Stimulated activated CD8-positive, alpha-beta memory T cell treated with anti-CD3 and anti-CD28 coated beads, Interleukin-15, amount 100 ng/mL, for 48 hours (primary cell): ENCODE measurements at places on chromosomes 6 and 20.
A peak's percentile ranks its signal among the peaks of the same experiment; 100 is the strongest.

DNA sequence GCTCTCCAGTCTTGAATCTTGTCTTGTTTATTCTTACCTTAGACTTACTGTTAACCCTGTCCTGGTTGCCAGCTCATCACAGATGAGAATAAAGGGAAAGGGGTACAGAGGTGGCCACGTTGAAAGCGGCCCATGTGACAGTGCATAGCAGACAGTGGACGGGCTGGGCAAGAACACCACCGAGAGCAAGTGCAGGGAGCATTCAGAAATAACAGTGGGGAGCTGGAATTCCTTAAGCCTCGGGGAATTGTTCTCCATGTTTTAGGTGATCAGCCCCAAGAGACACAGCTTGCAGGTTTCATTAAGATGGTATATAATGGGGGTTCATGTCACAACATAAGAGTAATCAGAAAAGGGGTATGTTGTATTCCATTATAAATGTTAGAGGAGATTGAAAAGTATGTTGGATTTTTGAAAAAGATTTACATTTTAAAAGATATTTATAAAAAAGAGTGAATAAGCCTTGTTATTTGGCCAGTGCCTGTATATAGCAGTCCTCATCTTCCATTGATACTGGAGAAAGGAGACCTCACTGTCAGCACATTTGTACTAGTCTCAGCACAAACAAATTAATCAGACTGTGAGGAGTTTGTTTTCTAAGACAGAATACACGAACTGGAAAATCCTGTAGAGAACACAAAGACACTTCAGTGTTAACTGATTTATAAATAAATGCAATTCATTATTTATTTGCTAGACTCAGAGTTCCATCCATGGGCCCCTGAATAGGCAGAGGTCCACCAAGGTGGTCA, 35.4 kb downstream of the VAPB start:
- DNase-seq = no peak

DNA sequence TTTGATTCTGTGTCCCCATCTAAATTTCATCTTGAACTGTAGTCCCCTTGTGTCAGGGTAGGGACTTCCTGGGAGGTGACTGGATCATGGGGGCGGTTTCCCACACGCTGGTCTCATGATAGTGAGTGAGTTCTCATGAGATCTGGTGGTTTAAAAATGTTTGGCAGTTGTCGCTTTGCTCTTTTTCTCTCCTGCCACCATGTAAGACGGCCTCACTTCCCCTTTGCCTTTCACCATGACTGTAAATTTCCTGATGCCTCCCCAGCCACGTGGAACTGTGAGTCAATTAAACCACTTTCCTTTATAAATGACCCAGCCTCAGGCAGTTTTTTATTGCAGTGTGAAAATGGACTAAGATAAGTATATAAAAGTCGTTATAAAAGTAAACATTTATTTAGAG, 80.5 kb upstream of the SGK1 start:
- no peak for DNase-seq

GRCh38 chr20:58595167-58595566, 55.9 kb upstream of the STX16 start:
- no peak for DNase-seq

GRCh38 chr6:127518710-127519468, at the start of gene MTCL3:
Gene MTCL3 (minus strand): TSS chr6:127519335.
- DNase-seq = peak; percentile 40

DNA sequence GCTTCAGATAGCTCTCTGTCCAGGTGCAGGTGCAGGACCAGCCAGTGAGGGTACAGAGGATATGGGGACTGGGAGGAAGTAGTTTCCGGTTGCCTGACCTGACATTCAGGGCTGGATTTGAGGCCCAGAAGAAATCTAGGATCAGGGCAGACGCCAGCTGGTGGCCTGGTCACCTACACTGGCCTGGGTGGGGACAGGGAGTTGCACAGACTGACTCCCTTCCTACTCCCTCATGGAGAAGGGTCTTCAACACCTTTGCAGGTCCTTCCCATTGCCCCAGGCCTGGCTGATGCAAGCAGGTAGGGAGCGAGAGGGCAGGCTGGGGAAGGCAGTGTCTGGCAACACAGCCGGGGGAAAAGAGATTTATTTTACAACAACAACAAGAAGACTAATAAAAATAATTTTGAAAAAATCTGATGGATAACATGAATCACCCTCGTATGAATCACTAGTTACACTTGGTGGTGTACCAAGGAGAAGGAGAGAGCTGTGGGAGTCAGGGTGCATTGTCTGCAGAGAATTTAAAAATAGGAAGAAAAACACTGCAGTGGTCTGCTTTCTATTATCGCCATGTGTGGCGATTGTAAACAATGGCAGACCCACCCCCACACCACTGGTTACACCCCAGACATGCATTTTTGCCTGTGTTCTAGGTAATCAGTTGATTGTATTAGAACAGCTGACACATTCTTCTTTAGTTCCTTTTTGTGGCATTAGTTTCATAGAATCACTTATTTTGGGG, 62.3 kb upstream of the SNX9 start:
- DNase-seq = no peak
